ENCODE measurements at places on chromosomes 5 and 9. TPM values are rescaled to one million over a fixed set of nuclear protein-coding genes. Genes with fewer than 3 reads are reported as not detected.

DNA sequence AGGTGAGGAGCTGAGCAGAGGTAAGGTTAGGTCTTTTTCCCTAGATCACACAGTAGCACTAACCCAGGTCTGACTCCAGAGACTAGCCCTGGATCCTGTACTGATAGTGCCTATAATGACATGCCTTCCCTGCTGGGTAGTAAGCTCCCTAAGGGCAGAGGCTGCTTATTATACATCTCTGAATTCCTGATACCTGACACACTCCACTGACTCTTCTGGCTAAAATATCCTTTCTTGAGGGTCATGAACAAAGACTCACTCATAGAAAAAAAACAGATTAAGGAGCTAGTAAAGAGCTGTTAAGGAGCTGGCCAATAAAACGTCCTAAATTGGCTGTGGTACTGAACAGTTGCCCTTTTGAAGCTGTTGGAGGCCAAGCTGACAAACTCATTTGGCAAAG lies 149.0 kb upstream of the ITGA1 start:
- no peak for DNase-seq

GRCh38 chr5:8864053-8864452 lies 681.8 kb downstream of the SEMA5A start:
- DNase-seq = peak; percentile 4

The GNE gene
- polyA plus RNA-seq = 11.7 TPM

DNA sequence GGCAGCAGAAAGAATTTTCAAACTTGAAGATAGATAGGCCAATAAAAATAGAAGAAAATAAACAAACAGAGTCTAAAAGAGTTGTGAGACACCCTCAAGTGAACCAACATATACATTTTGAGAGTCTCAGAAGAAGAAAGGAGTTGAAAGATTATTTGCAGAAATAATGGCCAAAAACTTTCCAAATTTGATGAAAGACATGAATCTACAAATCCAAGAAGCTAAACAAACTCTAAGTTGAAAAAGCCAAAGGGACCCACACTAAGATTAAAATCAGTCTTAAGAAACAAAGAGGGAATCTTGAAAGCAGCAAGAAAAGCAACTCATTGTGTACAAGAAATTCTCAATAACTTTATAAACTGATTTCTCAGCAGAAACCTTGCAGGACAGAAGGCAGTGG lies 137.0 kb downstream of the SAXO1 start:
- DNase-seq = no peak

The EMB gene
- polyA plus RNA-seq = 41.6 TPM

DNA sequence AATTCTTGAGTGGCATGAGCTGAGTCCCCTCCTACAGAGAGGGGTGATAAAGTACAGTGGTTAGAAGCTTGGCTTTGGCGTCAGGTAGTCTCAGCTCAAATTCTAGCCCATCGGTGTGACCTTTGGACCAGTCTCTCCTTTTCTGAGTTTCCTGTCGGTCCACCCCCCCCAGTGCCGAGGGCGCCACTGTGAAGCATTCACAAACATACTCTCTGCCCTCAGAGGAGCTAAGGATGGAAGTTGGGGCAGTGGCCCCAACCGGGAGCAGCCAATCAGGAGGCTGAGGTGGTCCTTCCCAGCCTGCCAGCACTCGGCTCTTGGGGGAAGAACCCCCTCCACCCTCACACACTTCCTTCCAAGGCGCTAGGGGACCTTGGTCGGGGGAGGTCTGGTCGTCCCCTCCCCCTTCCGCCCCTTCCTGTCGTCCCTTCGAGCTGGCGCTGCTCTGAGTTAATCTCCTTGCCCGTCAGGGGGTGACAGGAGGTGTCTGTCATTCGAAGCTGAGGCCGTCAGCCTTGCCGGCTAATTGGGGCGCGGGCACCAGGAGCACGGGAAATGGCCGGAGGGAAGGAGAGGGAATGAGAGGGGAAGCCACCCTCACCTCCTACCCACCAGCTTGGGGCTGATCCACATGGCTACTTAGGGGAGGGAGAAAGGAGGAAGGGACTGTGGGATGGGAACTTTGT lies 53.0 kb downstream of the CXXC5 start:
- DNase-seq = no peak

The HTR1A gene
- polyA plus RNA-seq = not detected

GRCh38 chr9:5629312-5630080 lies 589 bp downstream of the RIC1 start:
- DNase-seq = no peak

DNA sequence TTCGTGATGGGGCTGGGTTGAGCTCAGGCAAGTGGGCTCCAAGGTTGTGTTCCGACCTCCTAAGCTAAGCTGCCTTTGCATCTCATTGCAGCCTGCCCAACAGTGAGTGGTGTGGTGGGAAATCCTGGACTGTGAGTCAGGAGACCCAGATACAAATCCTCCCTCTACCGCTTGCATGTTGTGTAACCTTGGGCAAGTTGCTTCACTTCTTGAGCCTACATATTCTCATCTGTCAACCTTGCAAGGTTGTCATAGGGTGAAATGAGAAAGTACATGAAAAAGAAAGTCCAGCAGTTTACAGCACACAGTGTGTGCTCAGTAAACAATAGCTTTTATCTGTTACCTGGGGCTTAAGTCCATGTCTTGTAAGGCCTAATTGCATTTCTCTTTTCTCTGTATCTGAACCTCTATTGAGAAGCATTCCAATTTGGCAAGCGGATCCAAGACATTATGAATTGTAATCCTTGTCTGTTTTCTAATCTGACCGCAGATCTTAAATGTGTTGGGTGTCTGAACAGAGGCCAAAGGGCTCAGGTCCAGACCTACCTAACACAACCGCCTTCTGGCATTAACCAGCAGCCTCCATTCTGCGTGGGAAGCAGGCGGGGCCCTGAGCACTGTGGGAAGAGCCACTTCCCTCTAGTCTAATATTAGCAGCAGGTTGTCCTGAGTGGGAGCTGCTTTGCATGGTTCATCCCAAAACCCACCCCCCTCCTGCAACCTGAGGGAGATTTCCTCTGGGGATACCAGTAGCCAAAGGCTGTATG lies 1.8 kb upstream of the GALNT12 start:
- peak; percentile 35 for DNase-seq

The CENPK gene
- polyA plus RNA-seq = 3.2 TPM
